ENCODE measurements at places on chromosomes 7 and 10.

GRCh38 chr7:33901199-33901598, 4.1 kb upstream of the BMPER start:
- DNase-seq: no peak

DNA sequence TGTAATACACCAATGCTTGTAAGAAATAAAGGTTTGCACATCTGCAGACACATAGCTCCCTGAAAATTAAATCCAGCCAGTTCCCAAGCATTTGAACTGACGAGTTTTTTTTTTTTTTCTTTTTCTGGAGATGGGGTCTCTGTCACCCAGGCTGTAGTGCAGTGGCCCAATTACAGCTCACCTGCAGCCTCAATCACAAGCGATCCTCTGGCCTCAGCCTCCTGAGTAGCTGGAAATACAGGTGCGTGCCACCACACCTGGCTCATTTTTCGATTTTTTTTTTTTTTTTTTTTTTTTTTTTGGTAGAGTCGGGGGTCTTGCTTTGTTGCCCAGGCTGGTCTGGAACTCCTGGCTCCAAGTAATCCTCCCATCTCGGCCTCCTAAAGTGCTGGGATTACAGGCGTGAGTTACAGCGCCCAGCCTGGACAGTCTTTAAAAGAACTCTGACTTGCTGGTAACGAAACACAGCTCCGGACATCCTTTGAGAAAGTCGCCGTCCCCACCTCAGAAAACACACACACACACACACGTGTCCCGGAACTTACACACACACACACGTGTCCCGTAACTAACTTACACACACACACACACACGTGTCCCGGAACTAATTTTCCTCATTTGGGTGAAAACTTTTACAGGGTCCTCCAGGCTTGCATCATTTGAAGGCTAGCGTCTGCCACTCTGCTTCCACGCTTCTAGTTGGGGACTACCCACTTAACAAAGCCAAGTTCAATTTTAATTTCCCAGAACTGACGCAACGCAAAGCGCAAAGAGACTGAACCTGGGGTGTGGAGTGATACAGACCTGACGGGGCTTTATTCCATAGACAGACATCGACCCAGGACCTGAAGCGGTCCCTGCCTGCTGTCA, 18.6 kb downstream of the OCM2 start:
- no peak for DNase-seq

GRCh38 chr10:27997865-27998177, 1.1 kb downstream of the ODAD2 start:
- DNase-seq: no peak

DNA sequence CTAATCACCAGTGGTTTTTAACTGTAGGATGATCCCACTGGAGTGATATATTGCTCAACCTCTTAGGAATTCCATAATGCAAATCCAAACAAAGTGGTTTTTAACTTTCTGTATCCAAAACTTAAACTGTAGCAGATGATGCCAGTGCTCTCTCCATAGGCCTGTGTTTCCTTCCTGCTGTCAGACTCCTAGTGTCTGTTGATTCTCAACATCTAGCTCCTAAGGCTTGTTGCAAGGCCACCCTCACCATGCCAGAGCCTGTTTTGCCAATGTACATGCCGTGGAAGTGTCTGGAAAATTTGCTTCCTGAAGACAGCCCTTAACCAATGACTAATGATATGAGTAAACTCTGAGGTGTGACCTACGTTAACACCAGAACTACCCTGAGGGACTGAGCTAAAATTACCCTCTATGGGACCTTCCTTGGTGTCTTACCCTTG, 39.3 kb downstream of the C1GALT1 start:
- DNase-seq: no peak

GRCh38 chr7:2141651-2142050, 91.1 kb downstream of the MAD1L1 start:
- DNase-seq: no peak

- DNase-seq: no peak
Observed at GRCh38 chr10:80144067-80144695, 11.7 kb downstream of the PLAC9 start.

- no peak for DNase-seq
Observed at GRCh38 chr10:111578076-111578475, 501.2 kb downstream of the ADRA2A start.

- DNase-seq: no peak
Observed at GRCh38 chr10:42477170-42477569, 161.2 kb downstream of the ZNF33B start.

GRCh38 chr10:43676901-43677300, 28.2 kb upstream of the ZNF32 start:
- DNase-seq: no peak

GRCh38 chr7:127017196-127017595, 235.5 kb downstream of the GRM8 start:
- no peak for DNase-seq

DNA sequence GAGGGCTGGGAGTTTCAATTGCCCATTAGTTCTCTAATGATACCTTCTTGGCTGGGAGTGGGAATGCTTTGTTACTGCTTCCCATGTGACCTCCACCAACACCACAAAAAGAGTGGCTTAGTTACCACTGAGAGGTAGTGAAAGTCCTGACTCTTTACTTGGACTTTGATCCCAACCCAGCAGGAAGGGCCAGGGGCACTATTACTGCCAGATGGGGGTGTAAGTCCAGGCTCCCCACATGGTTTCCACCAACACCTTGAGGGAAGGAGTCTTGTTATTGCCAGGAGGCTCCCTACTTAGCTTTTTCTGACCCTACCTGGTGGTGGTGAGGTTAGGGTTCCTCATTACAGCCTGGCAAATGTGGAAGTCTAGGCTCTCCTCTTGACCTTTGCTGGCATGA, 11.4 kb downstream of the GGCT start:
- no peak for DNase-seq

DNA sequence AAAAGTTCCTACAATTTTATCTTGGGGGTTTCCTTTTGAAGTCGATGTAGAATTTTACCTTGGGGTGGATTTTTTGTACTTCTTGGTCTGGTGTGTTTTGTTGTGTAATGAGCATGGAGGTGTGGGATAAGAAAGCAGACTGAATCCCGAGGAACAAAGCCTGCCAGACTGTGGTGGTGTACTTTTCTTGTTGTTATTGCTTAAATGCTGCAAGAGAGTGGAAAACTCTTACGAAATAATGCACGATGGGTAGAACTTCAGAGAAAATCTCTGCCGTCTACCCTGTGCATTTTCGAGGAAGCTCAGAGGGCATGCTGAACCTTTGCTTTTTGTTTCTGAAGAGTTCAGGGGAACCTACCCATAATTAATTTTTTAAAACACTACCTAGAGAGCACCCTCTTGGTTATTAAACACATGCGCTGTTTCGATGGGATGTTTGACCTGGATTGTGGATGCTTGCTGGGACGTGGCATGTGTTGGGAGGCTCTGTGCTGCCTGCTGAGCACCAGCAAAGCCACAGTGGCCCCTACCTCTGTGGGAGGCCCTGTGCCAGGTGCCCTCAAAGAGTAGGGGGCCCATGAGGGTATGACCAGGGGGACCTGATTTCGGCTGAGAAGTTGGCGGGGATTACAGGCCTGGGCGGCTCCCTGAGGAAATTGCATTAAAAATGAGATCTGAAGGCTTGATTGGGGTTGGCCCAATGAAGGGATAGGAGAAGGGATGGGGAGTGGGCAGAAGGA, 94.1 kb downstream of the TCF7L2 start:
- no peak for DNase-seq

- DNase-seq: peak; percentile 42
Observed at GRCh38 chr7:11343818-11344413, 370.2 kb downstream of the PHF14 start.

DNA sequence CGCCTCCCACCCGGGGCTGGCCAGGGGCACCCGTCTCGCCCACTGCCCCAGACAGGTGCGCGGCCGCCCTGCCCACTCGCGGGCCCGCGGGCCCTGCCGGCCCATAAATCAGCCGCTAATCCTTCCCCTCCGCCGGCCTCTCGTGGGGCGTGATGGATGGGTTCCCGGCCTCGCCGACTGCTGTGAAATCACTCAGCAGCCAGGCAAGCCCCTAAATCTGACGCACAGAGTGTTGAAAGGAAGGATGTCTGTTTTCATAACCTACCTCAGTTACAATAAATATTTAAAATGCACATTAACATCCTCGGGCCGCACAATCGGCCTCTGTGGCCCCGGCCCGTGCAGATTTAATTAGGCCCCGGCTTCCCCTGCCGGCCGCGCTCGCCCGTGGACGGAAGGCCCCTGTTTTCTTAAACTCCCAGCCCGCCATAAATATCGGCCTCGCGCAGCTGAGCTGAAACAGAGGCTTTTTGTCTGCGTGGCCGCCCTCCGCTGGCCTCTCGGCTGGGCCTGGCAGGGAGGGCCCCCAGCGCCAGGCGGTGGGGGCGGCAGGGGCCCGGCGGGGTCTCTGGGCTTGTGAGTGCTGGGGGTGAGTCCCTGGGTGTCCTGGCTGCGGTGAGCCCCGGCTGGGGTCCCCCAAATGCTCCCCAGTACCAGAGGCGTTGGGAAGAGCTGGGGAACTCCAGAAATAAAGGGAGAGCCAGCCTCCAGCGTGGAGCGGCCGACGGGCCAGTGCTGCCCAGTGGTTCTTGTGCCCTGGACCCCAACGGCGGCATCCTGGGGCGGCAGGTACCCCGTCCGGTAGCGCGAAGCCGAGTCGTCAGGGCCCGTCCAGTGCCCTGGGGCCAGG, 90.7 kb downstream of the UNCX start:
- no peak for DNase-seq

- DNase-seq: no peak
Observed at GRCh38 chr7:46671108-46671769, 750.2 kb upstream of the IGFBP3 start.

DNA sequence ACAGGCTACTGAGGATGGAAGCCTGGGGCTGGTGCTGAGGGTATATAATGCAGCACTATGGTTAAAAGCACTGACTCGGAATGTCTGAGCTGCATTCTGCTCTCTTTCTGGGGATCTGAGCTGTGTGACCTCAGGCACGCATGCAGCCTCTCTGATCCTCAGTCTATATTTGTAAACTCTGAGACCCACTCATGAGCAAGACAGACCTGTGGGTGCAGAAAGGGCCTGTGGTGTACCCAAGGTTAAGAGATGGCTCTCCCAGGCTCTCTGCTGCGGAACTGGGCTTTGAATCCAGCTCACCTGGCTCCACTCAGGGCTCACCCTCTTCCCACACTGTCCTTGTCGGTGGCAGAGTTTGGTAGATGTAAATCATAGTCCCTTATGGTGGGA, 89.9 kb downstream of the CHST15 start:
- no peak for DNase-seq
